ENCODE measurements at places on chromosomes 1 and 21.

GRCh38 chr1:70288166-70288565 lies 66.4 kb downstream of the ANKRD13C start:
- DNase-seq = no peak

DNA sequence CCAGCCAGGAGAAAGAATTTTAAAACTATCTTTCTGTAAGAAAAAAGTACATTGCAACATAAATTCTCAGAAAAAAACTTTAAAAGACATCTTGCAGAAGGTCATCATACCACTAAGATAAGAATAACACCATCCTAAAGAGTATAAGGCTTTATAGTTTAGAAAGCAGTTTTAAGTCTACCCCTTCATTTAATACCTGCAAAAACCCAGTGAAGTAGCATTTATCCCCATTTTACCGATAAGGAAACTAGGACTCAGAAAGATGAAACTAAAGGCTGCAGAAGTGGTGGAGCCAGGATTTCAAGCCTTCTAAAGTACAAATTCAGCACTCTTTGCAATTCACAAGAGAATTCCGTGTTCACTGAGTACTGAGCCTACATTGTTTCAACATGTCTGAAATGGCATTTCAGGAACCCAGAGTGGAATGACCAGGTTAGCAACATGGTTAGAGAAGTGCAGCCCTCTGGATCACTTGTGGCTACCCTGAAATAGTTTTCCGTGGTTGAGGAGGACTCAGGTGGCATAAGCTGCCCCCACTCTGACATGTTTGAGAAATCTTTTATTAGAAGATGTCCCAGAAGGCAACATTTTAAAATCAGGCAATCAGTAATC lies 6.7 kb downstream of the MYCL start:
- DNase-seq = no peak

DNA sequence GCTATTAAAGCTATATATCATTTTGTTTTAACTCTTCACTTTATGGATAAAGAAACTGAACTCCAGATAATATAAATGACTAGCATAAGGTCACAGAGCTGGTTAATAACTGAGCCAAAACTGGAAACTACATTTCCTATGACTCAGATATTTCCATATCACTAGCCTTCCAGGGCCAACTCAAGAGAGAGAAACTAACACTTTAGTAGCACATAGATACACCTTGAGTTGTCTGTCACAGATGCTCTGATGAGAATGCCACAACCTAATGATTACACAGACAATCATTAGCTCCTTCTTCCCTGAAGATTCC lies 40.7 kb downstream of the NME7 start:
- no peak for DNase-seq

- no peak for DNase-seq
Observed at GRCh38 chr1:226580625-226581270, 32.2 kb downstream of the STUM start.

GRCh38 chr1:51000160-51000559 lies 30.1 kb downstream of the CDKN2C start:
- no peak for DNase-seq

GRCh38 chr1:21836729-21837128 lies 24.7 kb downstream of the LDLRAD2 start:
- no peak for DNase-seq

GRCh38 chr21:17467829-17468228 lies 45.0 kb upstream of the CXADR start:
- no peak for DNase-seq

GRCh38 chr1:94619731-94620130 lies 78.2 kb upstream of the F3 start:
- DNase-seq = no peak

DNA sequence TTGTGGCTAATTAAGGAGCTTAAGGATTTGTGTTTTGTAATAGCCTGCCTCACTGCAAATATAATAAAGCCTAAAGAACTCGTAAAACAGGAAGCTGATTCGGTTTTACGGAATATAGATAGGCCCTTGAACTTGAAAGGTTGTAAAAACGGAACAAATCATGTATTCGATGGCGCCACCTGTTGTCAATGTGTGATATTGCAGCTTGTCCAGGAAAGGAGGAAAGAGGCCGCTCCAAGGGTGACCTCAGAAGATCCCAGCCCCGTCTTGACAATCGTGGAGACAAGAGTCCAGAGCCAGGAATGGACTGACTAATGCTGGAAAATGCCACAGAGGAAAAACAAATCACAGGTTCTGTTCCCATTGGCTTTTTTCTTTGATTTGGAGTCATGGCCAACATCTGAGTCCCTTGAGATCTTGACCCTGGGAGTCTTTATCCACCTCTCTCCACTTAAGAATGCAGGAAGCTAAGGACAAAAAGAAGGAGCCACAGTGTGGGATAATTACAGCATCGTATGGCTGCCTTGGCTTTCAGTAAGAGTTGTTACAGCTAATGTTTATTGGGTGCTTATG lies 7.0 kb upstream of the IGSF21 start:
- DNase-seq = no peak

GRCh38 chr1:102799496-102799895 lies 308.8 kb downstream of the COL11A1 start:
- DNase-seq = no peak

DNA sequence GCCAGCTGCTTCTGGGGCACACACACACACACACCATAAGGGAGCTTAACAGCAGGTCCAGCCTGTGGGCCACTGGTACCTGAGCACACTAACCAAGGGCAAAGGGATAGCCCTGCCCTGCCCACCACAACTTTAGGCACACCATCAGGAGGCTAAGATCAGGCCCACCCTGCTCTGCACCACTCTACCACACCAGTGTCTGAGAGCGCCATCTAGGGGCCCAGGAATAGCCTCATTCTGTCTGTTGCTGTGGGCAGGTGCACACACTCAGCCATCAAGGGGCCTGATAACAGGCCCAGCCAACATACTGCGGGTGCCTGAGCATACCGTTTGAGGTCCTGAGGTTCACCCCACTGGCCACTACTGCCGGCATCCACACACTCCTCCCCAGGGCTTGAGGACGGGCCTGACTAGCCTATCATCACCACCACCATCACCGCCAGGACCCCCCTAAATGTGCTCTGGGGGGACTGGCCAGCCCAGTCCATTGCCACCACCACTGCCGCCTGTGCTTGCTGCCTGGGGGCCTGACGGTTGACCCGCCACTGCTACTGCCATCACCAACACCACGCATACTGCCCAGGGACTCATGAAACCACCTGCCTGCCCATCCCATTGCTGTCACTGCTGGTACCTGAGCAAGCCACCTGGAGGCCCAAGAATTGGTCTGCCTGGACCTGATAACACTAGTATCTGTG lies 31.3 kb downstream of the NSL1 start:
- no peak for DNase-seq
